Activated CD4-positive, alpha-beta T cell treated with anti-CD3 and anti-CD28 coated beads, Interleukin-2, Interleukin-4, amounts not matched to agents 100 ng/mL and 50 ng/mL, durations not matched to agents 16 hours and 8 hours (primary cell): ENCODE measurements at places on chromosomes 1 and 21.

DNA sequence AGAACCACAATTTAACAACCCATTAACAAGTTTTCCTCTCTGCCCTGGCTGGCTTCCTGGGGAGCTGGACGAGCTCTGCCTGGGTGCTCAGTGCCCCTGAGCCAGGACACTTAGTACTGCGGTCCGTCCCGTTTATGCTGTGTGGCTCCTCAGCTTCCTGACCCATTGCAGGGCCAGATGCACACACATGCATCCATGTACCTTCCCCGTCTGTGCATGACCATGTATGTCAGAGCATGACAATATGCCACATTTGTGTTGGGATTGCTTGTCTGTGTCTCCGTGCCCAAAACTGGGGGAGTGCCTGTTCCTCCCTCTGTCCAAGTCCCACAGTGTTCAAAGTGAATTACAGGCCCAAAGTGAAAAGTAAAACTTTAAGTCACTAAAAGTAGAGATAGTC lies 9.7 kb upstream of the TFF3 start:
- DNase-seq: no peak

- DNase-seq: no peak
Measured at GRCh38 chr1:109427171-109427467, 871 bp upstream of the PSMA5 start.

DNA sequence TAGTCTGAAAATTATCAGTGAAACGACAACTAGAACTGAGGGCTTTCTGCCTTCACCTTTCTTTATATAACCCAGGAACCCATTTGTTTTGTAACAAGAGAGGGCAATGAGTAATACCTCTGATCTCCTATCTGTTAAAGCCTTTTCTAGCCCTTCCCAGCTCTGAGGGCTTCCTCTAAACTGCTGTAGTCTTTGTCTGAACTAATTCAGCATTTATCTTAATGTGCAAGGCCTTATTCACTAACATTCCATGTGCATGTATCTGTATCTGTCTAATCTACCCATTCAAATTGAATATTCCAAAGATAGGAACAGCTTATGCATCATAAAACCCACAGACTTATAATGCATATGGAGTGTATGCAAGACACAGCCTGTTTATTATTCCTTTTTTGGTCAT lies 167.1 kb downstream of the LYPLAL1 start:
- DNase-seq: no peak

GRCh38 chr1:68890736-68891135 lies 393.9 kb upstream of the DEPDC1 start:
- DNase-seq: no peak

DNA sequence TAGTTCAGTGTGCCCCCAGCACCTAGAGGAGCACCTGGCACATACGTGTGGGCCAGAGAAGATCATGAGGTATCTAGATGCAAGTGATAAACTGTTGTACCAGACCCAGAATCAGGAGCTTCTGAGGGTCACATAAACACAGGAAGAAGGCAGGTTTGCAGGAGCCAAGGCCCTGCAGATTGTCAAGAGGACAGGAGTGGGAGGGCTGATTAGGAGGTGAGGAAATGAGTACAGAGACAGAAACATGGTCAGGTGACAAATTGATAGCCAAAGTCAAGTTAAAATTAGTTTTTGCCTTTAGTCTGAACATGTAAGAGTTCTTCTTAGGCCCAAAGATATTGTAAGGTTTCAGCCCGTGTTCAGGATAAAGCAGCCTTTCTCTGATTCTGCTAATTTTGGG lies 14.0 kb upstream of the TRAF3IP3 start:
- DNase-seq: no peak
